A549 treated with Hydrocortisone at 1 μM for 4 hours (cell line): ENCODE measurements at places on chromosomes 12 and 14. TPM values are rescaled to one million over a fixed set of nuclear protein-coding genes. Genes with fewer than 3 reads are reported as not detected.

NGB gene
- not detected in 5 replicates for total RNA-seq

TMTC1 gene
- 0.03 to 0.14 TPM (median 0.03 TPM) in 5 replicates for total RNA-seq

PPFIA2 gene
- not detected in 5 replicates for total RNA-seq

JDP2 gene
- 26.3 to 39.7 TPM (median 36.0 TPM) in 5 replicates for total RNA-seq

ZC2HC1C gene
- total RNA-seq, result 4.5 to 5.6 TPM (median 4.7 TPM) in 5 replicates

MAP1LC3B2 gene
- total RNA-seq, result 0.47 to 1.6 TPM (median 1.3 TPM) in 5 replicates

SLC2A14 gene
- 0.35 to 0.63 TPM (median 0.39 TPM) in 5 replicates for total RNA-seq

PNN gene
- total RNA-seq, result 36.1 to 57.2 TPM (median 42.9 TPM) in 5 replicates

ADSS1 gene
- total RNA-seq, result 5.8 to 7.2 TPM (median 6.3 TPM) in 5 replicates

GALNT16 gene
- 2.2 to 4.1 TPM (median 3.3 TPM) in 5 replicates for total RNA-seq

ATXN3 gene
- total RNA-seq, result 21.3 to 45.4 TPM (median 23.1 TPM) in 5 replicates

CEBPE gene
- 0.07 to 0.08 TPM in 2 of 5 replicates, not detected in the others for total RNA-seq
